ENCODE measurements at places on chromosomes 7 and 10.

DNA sequence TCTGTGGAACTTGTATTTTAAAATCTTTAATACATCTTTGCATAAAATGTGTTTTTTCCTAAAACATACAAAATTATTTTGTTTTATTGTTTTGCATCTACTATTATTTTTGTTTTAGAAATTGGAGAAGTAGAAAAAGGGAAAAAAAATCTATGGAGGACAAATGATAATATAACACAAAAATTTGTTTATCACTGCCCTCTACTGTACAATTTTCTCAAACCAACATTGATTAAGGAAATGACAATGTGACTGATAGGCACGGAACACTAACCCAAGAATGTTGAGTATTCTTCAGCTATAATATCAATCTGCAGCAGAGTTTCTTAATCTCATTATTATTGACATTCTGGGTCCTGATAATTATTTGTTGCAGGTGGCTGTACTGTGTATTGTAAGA lies 9.5 kb upstream of the ING3 start:
- no peak for DNase-seq

DNA sequence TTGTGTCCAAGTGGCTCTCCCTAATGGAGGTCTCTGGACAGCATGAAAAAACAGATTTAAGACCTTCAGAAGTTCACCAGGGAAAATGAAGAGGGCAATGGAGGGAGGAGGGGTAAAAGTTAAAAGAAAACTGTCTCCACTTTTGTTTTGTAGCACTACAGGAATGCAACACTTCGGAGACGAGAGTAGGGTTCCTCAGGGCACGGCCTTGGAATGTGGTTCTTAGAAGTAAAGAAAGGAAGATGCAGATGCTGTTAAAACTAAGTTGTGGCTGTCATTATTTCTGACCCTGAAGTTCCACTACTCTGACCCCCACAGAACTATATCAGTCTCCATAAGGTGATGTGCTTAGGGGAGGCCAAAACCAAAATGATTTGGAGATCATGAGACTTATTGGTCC lies 335.1 kb downstream of the XPNPEP1 start:
- no peak for DNase-seq

- DNase-seq, result no peak
Measured at GRCh38 chr7:35032166-35032565, 5.1 kb downstream of the DPY19L1 start.

- DNase-seq, result no peak
Measured at GRCh38 chr7:74429153-74429747, 24.5 kb upstream of the GTF2IRD1 start.
